ENCODE measurements at places on chromosomes 1 and 21. TPM values are rescaled to one million over a fixed set of nuclear protein-coding genes. Genes with fewer than 3 reads are reported as not detected.

The NUP133 gene
- 44.7 TPM for total RNA-seq

The SMIM34 gene
- total RNA-seq = not detected

The CKS1B gene
- total RNA-seq = 38.9 TPM

The MXRA8 gene
- 428 TPM for total RNA-seq

The DCST1 gene
- 0.21 TPM for total RNA-seq

The RBP7 gene
- total RNA-seq = 54.3 TPM

The RAD54L gene
- 1.3 TPM for total RNA-seq

The KRTAP19-6 gene
- not detected for total RNA-seq

The CFAP45 gene
- 0.66 TPM for total RNA-seq

The RAB3GAP2 gene
- 31.2 TPM for total RNA-seq

The LRRC40 gene
- 8.2 TPM for total RNA-seq

The NUF2 gene
- total RNA-seq = 2.1 TPM

The C1QTNF12 gene
- 2.4 TPM for total RNA-seq

The TDRD5 gene
- total RNA-seq = 0.44 TPM

The HCN3 gene
- total RNA-seq = 2.4 TPM

Data from tibial nerve (tissue), 4 donors.